ENCODE measurements at places on chromosomes 2 and 18. TPM values are rescaled to one million over a fixed set of nuclear protein-coding genes. Genes with fewer than 3 reads are reported as not detected.

GRCh38 chr2:127355407-127356008 lies 32.3 kb downstream of the MAP3K2 start:
- DNase-seq = no peak

DNA sequence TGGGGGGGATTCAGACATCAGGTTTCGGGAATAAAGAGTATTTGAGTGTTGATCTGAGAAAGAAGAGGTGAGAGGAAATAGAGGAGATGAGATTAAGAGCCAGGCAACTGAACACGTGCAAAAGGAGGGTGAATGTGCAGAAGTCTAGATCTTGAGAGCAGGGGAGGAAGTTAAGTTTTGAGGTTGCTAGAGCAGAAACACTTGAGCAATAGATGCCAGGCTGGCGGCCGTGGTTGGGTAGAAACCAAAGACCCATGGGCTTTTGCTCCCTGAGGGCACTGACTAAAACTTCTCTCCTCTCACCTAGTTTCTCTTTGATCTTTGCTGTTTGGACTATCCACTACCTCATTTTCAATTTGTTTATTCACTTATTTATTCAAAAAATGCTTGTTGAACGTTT lies 116.0 kb downstream of the CDC42EP3 start:
- peak; percentile 88 for DNase-seq

DNA sequence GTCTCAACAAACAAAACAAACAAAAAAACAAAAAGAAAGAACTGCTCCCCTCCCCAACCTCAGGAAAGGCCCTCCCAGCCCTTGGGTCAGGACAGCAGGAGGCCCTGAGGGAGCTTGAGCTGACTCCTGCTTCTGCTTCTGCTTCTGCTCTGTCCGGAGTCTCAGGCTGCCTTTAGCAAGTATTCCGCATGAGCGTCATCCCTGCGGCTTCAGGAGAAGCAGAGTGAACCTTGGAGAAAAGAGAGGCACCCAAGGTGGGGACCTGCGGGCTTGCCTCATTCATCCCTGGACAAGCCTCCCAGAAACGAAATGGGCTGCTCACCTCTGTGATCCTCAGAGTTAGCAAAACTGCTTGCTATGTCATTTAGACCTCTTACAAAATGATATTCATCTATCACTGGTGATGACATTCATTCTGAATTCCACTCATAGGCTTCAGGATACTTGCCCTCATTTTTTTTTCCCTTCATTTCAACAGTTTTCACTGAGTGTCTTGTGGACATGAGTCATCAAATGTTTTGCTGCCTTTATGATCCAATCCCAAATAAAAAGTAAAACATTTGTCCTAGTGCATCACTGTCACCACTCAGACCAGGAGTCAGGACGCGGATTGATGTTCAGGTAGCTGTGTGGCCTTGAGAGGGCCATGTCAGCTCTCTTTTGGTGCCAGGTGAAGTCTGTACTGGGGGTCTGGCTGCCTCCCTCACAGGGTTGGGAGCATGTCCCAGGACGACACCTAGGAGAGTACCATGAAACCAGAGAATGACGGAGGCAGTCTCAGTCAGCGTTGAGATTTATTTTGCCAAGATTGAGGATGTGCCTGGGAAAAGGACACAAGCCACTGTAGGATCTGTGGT lies 51.7 kb downstream of the IMPA2 start:
- DNase-seq = no peak

TOGARAM2 gene
- 3.0 TPM for polyA plus RNA-seq

DNA sequence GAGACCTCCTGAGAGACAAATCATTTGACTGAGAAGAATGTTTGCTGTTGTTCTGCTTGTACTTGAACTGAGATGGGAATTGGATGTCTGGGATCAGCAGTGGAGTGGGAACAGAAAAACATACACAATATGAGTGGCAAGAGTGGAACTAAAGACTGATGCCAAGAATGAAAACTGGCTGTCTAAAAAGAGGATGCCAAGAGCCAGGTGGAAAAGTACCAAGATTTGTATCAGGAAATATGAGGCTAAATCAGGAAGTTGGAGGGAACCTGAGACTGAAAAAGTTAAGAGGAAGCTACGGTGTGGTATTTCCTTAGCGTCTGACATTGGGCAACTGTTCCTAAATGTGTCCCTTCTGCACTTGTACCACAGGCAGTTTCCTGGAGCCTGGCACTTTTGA lies 440.9 kb upstream of the CELF4 start:
- no peak for DNase-seq

YES1 gene
- 24.2 TPM for polyA plus RNA-seq

TP53I3 gene
- polyA plus RNA-seq = 17.6 TPM

CYP27A1 gene
- polyA plus RNA-seq = 8.7 TPM

GRCh38 chr18:63192126-63192884 lies 127.3 kb downstream of the BCL2 start:
- no peak for DNase-seq

- DNase-seq = no peak
These were observed 258.1 kb downstream of the GBX2 start for GRCh38 chr2:235910067-235910466.

- no peak for DNase-seq
These were observed 269.7 kb downstream of the ALPK2 start for GRCh38 chr18:58359218-58359617.

ALK gene
- not detected for polyA plus RNA-seq

DNAJC5G gene
- not detected for polyA plus RNA-seq

GRCh38 chr2:238096311-238097011 lies 3.7 kb upstream of the ESPNL start:
- DNase-seq = no peak

CDKL4 gene
- polyA plus RNA-seq = not detected

PSTPIP2 gene
- 24.1 TPM for polyA plus RNA-seq

GRCh38 chr2:224946895-224947294 lies 95.4 kb downstream of the DOCK10 start:
- DNase-seq = no peak

DNA sequence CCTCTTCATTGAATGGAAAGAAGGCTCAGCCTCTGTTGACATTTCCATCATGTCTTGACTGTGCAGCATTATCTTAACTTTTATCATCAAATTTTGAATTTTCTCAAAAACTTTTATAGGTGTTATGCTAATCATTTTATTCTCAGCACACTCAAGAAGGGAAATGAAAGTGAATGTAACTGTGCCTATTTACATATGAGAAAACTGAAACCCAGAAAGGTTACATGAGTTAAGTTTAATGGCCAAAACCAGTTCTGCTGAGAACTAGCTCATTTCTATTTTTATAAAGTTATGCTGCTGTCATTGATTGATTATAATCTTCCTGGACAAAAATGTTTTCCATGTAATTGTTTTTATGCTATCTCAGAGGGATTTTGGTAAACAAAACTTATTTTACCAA lies 618.8 kb upstream of the NRXN1 start:
- no peak for DNase-seq

- DNase-seq = no peak
These were observed 117.0 kb downstream of the AP1S3 start for GRCh38 chr2:223720367-223720766.
